ENCODE measurements at places on chromosomes 11 and 22. TPM values are rescaled to one million over a fixed set of nuclear protein-coding genes. Genes with fewer than 3 reads are reported as not detected.

- DNase-seq, result no peak
Observed at GRCh38 chr11:124874571-124875255, 9.5 kb downstream of the ROBO3 start.

GRCh38 chr22:19567157-19568009 is 43.2 kb upstream of the CLDN5 start:
- DNase-seq, result no peak

- DNase-seq, result no peak
Observed at GRCh38 chr11:25377466-25377865, 880.6 kb downstream of the LUZP2 start.

DNA sequence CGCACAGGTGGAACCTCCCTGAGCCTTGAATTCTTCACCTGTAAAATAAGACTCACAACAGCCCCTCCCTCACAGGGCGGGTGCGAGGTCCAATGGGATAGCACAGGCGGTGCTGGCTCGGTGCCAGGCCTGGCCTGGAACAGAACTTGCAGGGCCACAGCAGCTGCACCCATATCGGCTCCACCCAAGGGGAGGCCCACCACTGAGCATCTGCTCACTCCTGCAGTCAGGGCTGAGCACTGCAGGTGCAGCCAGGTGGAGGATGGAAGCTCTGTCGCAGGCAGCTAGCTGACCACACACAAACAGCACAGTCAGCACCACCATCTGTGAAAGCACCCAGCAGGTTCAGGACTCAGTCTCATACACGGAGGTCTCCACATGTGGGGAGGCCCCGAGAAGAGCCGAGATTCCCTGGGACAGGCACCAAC is 19.6 kb downstream of the VPS37C start:
- no peak for DNase-seq

The F2 gene
- total RNA-seq, result not detected

DNA sequence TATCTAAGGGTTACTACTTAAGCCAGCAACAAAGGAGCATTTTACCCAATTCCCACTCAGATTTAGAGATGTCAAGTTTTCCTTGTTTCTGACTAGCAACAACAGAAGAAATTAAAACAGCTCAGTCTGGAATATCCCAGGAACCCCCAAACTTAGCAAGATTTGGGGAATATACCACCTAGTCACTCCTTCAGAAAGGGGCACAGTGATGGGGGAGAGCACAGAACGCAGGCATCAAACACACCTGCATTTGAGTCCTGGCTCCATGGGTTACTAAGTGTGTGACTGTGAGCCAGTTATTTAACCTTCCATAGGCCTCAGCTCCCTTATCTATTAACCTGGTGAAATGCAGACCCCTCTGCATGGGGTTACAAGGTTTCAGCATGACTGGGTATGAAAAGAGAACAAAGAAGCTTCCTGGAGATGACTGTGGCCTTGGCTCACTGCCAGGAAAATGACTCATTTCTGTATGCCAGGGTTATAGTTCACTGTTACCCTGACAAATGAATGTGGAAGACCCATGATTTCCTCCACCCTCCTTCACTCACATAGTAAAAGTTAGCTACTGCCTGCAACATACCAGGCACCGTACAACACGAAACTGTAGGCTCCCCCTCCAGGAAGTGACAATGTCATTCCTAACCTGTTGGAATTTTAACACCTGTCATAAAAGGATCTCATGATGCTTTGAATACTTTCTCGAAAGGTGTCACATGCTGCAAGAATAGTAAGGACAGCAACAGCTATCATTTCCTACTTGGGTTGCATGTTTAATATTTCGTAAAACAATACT is 79.6 kb downstream of the ME3 start:
- peak; percentile 44 for DNase-seq

DNA sequence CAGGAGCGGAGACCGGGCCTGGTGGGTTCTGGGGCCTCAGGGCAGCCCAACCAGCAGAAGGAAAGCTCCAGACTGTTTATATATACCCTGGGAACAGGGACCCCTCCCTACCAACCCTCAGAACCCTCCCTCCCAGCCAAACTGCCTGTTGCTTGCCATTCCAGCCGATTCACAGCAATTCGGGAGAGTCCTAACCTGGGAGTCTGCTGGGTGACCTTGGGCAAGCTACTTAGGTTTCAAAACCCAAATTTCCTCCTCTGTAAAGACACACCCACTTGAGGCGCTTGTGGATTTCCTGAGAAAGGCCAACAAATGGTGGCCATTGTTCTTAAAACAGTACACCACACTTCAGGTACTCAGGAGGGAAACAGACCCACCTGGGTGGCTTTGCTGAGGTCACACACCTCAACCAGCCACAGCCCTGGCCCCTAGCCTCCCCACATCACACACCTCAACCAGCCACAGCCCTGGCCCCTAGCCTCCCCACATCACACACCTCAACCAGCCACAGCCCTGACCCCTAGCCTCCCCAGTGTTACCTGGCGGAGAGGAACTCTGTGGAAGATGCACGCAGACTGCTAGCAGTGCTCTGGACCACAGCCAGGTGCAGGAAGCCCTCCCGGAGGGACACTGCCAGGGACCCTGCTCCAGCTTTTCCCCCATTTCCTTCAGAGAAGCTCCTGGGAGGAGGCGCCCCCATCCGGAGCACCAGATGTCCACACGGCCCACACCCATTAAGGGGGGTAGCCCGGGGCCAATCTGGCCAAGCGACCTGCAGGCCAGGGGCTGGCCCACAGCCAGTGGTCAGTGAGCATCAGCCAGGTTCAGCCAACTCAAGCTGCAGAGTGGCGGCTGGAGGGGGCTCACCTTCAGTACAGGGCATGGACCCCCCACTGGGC is 6.2 kb downstream of the SHISA8 start:
- no peak for DNase-seq

The MOGAT2 gene
- total RNA-seq, result not detected

The SMC1B gene
- not detected for total RNA-seq

DNA sequence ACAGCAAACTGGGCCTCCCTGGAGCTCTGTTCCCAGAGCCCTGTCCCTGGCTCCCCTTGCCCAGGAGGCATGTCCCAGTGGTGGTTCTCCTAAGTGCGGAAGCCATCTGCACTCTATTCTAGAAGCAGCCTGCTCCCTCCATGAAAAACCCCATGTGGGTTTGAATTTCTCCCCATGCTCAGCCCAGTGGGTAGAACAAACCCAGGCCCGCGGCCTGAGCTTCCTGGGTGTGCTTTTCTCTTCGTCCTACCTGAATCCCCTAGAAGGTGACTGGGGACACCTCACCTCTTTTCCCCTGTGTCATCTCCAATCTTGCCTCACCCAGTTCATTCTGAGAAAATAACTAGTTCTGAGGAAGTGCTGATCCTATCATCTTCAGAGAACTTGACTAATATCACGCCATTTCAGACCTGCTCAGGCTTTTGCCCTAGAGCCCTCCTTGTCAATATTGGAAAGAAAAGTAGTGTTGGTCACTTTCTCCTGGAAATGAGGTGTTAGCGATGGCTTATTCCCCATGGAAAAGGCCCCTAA is 15.9 kb downstream of the IL10RA start:
- no peak for DNase-seq

The PGR gene
- 2.4 TPM for total RNA-seq

DNA sequence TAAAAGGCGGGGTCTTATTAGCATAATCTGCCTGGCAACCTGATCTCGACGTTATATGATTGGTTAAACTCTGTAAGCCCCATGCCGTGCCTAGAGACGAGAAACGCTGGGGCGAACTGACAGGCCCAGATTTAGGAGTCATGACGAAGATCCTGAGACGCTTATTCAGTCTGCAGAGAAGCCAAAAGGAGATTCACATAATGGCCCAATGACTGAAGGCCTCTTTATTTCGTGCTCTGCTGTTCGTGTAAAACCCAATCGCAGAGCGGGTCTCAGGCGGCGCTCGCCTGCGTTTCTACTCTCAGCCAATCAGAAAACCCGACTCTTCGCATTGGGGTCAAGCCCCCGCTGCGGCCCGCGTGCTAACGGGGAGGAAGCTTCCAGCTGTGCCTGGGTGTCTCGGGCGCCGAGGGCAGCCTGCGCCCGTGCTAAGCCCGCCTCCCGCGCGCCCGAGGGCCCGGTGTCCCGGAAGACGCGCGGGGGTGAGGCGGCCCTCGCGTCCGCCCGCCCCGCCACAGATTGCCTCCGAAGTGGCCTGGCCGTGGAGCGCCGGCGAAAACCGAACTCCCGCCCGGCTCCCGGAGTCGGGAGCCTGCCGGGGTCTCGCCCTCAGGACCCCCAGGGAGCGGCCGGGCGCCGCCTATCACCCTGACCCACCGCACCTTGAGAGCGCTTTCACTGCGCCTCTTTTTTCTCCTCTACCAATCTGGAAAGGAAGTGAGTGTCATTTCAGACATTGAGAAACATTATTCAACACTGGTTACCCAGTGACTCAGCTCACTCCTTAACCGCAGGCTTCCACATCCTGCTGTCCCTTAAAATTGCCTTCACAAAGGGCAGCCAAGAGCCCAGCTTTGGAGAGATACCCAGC is 446 bp upstream of the PRDM10 start:
- peak; percentile 70 for DNase-seq

GRCh38 chr22:36773935-36774334 is 2.0 kb downstream of the IFT27 start:
- no peak for DNase-seq

- DNase-seq, result no peak
Observed at GRCh38 chr22:40043081-40043480, 48.3 kb downstream of the FAM83F start.

DNA sequence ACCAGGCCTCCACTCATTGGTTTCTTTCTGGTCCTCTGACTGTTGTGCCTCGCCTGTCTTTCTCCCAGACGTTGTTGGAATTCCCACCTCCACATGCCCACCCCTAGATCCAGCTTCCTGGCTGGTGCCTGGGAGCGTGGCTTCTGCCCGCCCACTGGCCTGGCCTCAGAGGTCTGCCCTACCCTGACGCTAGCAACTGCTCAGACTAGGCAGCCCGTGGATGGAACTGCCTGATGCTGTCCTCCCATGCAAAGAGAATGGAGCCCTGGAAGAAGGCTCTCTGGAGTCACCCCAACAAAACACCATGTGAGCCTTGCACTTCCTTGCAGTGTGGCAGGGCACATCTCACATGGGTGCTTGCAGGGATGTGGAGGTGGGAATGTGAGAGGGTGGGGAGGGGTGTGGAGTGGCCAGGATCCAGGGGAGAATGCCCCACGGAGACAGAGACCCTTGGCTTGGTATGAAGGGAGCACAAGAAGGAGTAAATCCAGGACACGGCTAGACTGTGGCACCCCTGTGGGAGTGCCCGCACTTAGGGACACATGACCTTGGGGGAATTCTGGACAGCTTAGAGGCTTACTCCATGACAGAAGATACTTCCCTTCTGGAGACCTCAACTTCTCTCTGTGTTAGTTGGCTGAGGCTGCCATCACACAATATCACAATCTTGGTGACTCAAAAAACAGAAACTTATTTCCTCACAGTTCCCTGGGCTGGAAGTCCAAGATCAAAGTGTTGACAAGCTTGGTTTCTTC is 22.5 kb upstream of the ADA2 start:
- DNase-seq, result no peak

DNA sequence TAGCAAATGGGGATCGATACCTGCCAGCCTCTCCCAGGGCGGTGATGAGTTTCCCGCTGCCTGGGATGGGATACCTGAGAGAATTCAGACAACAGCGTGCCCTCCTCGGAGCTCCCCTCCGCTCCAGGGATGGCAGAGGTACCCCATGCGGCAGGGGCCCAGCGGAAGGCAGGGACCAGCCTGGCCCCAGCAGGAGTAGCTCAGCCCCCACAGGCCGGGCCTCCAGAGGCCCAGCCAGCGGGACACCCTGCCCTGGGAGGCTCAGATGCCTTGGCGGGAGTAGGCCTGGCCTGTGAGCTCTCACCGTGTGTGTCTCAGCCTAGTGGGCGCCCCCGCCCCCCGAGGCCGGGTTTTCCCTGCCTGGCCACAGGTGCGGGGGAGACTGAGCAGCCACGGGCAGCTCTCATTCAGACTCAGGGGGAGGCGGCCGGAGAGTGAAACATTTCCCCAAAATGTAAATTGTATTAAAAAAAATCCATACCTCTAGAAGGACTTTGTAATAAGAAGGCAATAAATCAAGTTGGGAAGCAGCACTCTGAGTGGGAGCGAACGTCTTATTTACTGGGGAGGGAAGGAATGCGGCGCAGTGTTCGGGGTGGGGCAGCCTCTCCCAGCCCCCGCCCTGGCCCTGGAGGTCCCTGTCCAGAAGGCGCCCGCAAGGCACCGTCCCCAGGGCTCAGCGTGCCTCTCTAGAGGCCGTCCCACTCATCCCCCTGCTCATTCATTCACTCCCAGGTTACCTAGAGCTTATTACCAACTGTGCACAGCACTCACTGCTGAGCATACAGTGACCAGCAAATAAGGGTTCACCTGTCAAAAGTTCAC is 888.0 kb downstream of the BRD1 start:
- DNase-seq, result no peak

- DNase-seq, result no peak
Observed at GRCh38 chr11:36619502-36619901, 21.5 kb upstream of the RAG2 start.

GRCh38 chr11:61147791-61148620 is 13.2 kb downstream of the VPS37C start:
- no peak for DNase-seq

DNA sequence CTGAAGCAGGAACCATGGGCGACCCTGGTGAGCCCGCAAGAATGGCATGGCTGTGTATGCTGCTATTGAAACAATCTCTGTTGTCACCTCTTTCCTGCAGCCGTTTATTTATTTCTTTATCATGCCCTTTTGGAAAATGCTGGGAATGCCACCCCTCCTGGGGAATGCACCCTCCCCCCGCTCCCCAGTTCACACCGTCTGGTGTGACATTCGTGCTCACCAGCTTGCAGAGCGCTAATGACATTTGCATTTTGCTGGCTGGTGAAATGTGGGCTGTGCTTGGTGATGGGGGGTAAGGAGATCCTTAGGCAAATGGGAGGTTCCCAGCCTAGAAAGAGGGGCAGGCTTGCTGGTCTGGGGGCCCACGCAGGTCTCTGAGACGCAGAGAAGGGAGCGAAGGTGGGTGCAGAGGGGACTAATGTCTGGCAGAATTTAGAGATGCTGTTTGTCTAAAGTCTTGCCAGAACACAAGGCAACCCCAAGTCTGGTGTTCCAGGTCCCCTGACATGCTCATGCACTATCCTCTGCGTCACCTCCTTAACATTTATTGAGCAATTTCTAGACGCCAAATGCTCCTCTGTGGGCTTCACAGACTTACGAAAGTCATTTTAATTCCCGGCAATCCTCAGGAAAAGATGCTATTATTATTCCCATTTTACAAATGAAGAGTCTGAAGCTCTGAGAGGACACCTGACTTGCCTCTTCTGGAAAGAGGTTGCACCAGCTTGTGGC is 91.7 kb downstream of the TP53I11 start:
- DNase-seq, result no peak
